ENCODE measurements at places on chromosomes 16 and 17. TPM values are rescaled to one million over a fixed set of nuclear protein-coding genes. Genes with fewer than 3 reads are reported as not detected.

The TMEM132E gene
- total RNA-seq: 0.04 TPM

The IRX5 gene
- 0.13 TPM for total RNA-seq

The PRR35 gene
- not detected for total RNA-seq

The DHX38 gene
- 87.4 TPM for total RNA-seq

The ST3GAL2 gene
- 25.8 TPM for total RNA-seq

The GAS2L2 gene
- 0.15 TPM for total RNA-seq

The FOXN1 gene
- total RNA-seq: not detected

The HOXB5 gene
- total RNA-seq: not detected

The PIEZO1 gene
- total RNA-seq: 219 TPM

The RAB40B gene
- total RNA-seq: 2.4 TPM

The NPIPA5 gene
- 14.3 TPM for total RNA-seq

The NAGS gene
- 1.1 TPM for total RNA-seq

The TBC1D3G gene
- not detected for total RNA-seq

The TNFRSF13B gene
- total RNA-seq: not detected

Data from activated CD8-positive, alpha-beta memory T cell treated with anti-CD3 and anti-CD28 coated beads for 36 hours (primary cell).